Osteoblast (primary cell): ENCODE measurements at places on chromosomes 13 and 19. TPM values are rescaled to one million over a fixed set of nuclear protein-coding genes. Genes with fewer than 3 reads are reported as not detected.
A peak's percentile ranks its signal among the peaks of the same experiment; 100 is the strongest.

Gene CPT1C
- 10.9 and 17.0 TPM in 2 replicates for total RNA-seq

DNA sequence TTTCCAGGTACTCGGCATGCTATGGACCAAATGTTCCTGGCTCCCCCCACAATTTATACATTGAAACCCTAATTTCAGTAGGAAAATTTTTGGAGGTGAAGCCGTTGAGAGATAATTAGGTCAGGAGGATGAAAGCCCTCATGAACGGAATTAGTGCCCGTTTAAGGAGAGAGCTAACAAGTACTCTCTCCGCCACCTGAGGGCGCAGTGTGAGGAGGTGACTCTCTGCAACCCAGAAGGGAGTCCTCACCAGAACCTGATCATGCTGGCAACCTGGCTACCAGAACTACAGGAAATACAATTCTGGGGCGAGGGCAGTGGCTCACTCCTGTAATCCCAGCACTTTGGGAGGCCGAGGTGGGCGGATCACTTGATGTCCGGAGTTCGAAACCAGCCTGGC is 397.8 kb downstream of the SLITRK5 start:
- DNase-seq: no peak

DNA sequence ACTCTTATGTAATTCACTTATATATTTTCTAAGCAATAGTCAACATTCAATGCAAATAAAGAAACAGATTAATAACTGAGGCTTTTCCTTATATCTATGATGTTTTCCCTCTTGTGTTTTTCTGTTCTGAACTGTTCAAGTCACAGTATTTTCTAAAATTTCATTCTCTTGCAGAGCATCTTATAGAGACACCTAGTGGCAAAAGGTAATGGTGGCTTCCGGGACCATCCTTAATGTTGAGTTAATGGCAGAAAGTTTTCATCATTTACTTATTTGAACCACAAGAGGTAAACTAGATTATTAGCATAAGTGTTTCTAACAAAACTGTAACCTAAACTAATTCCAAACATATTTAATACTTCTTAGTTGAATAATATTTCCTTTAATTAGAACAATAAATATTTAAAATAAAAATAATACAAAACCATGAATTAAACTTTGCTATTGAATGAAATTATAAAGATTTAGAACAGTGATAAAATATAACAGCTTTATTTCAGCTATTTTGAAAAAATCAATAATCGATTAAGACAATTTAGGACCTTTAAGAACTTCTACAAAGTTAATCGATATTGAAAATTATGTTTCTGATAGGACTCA is 1.7 kb upstream of the SLITRK5 start:
- DNase-seq: no peak

DNA sequence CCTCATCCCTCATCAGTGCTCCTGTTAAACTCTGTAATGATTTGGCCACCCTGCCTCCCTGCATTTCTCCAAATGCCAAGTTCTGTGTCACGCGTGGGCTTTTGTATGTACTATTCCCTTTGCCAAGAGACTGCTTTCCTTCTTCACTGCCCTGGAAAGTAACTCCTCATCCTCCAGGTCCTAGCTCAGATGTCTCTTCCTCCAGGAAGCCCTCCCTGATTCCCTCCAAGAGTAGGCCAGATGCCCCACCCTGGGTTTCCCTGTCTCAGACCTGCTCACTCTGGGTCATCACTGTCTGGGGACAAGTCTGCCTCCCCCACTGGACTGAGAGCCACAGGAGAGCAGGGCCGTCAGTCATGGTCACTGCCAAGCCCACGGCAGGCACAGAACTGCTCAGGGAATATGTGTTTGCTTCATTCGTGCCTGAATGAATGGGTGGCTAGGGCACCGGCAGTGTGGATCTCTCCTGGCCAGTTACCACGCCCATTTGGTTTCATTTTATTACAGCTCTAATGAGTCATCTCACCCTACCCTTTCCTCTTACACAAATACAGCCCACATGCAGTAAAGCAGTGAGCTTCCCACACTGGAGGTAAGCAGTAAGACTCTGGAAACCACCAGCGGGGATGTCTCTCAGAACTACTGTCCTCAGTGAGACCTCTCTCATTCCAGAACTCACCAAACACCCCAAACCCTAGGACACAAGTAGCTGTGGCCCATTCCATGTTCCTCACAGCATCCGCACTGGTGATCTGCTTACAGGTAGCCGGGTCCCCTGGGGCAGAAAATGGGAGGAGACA is 12.1 kb upstream of the GPR4 start:
- peak; percentile 99 for DNase-seq

DNA sequence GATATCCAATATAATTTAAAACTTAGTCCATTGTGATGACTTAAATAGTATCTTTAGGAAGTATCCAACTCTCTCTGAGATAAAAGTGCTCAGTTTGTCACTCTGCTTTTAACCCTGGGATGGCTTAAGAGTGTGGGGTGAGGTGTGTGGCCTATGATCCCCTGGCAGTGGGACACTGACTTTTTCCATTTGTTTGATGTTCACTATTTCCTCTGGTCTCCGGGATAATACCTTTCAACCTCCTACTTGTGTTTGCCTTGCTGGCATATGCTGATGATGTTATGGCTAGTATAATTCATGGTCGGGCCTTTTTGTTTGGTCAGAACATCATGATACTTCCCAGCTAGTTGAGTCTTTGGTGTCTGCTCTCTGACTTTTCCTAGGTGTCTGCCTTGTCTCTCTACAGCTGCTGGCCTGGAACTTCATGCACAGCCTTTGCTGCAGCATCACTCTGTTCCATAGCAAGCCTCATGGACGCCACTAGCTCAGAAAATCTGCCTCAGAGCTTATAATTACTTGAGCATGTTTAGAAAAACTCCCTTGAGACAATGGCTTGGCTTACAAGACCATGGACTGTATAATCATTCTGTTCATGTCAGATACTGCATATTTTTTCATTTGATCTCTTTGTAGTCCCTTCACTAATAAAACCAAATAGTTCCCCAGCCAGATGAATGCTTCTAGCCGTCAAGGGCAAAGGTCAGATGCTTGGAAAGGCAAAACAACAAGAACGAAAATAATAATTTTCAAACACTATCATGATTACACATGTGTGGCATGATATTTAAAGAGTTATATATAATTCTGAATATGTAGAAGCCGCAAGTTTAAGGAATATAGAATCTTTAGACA is 75.2 kb downstream of the WDFY2 start:
- no peak for DNase-seq
